ENCODE measurements at places on chromosomes 5 and 9.

- no peak for DNase-seq
Observed at GRCh38 chr9:127961613-127962155, 19.1 kb downstream of the EEIG1 start.

DNA sequence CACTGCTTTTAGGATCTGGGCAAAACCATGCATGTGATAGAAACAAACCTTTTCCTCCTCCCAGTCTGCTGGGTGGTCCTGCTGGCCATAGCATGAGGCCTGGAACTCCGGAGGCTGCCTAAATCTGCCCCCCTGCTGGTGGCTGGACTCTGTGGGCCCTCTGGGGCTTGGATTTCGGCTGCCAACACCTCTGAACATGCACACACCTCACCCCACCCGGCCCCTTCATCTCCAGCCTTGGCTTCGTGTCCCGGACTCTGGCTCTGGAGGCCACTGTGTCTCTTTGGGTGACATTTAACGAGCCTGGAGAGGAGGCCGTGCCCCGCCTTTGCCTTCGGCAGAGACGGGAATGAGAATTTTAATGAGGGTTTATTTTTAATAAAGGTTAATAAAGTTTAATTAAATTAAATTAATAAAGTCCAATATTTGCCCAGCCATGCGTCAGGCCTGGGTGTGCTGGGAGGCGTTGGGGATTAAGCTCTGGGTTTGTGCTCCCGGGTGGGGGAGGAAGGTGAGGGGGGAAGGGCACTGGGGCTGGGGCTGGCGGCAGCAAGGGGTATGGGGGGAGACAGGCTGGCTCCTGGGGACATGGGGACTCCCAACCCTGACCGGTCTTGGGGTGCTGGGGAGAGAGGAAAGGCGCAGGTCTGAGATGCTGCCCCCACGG is 251.8 kb downstream of the PBX3 start:
- DNase-seq = no peak

DNA sequence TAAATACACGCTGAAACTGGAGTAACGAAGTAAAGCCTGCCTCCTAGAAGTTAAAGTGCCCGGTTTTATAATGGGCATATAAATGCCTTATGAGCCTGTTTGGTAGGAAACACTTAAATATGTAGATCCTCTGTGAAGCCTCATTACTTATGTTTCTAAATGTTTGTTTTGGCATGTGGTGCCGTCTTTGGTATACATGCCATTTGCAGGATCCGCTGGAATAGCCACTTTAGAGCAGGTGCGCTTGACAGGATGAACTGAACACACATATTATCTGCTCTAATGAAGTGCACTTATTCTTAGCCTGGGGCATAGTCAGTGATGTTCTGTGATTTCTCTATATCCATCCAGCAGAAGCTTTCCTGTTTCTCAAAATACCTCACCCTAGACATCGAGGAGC is 778.1 kb upstream of the WWC1 start:
- DNase-seq = no peak

DNA sequence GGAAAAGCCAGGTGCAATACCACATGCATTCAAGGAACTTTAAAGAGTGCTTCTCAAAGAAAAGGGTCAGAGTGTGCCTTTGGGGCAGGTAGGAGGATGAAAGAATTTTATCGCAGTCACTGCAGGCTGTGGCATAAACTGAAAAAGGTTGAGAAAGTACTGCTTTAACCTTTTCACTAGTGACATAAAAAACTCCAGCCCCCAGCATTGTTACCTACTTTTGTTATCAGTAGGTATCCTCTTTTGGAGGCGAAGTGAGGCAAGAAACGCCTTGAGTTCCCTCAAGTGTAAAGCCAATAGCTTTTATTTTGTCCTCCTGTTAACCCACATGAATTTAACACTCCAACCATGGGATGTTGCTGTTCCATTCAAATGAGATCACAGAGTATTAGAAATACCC is 64.7 kb upstream of the CHD1 start:
- no peak for DNase-seq

- no peak for DNase-seq
Observed at GRCh38 chr9:2874001-2874750, 30.3 kb upstream of the PUM3 start.

DNA sequence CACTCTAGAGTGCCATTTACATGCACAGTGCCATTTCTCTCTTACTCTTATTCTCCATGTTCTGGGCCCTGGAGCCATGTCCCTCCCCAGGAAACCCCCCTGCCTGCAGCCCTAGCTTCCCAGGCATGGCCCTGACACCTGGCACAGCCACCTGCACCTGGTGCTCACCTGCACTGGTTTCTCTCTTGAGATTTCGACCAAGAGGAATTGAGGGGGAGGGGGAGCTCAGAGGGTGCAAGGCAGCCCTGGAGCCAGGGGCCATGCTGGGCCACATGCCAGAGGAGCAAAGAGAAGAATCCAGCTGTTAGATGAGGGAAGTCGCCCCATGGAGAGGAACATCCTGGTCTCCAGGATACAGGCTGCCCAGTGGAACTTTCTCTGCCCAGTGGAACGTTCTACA is 65.0 kb upstream of the RAPGEF1 start:
- DNase-seq = no peak

GRCh38 chr9:137626464-137626863 is 7.7 kb downstream of the EHMT1 start:
- DNase-seq = no peak

- no peak for DNase-seq
Observed at GRCh38 chr5:6746244-6746643, 33.0 kb downstream of the TENT4A start.

- no peak for DNase-seq
Observed at GRCh38 chr5:158154226-158155005, 295.5 kb upstream of the CLINT1 start.

DNA sequence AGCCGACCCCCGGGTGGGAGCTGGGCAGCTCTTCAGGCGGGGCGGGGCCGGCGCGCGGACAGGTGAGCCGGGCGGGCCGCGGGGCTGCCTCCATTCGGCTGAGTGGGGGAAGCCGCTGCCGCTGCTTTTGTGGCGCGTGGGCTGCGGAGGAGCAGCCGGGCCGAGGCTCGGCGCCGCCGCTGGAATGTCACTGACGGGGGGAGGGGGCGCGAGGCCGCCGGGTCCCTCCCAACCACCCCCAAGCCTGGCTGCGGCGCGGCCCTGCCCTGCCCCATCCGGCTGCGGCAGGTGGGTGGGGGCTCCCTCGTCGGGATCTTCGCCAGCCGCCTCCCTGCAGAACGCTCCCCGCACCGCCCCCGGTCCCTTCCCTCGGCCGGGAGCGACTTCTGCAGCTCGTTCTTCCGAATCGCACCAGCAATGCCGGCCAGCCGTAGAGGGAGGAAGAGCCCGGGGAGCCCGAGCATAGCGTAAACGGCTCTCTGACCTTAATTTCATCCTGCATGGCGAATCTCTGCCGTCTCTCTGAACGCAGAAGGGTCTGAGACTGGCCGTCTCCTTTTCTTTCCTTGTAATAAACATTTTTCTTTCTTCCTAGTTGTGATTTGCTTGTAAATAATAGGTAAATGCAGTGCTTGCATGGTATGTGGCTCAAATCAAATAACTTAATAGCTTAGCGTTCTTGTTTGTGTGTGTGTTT is 505 bp downstream of the SPTAN1 start:
- DNase-seq = peak; percentile 45

GRCh38 chr5:154202379-154203260 is 12.1 kb downstream of the GALNT10 start:
- peak; percentile 64 for DNase-seq

DNA sequence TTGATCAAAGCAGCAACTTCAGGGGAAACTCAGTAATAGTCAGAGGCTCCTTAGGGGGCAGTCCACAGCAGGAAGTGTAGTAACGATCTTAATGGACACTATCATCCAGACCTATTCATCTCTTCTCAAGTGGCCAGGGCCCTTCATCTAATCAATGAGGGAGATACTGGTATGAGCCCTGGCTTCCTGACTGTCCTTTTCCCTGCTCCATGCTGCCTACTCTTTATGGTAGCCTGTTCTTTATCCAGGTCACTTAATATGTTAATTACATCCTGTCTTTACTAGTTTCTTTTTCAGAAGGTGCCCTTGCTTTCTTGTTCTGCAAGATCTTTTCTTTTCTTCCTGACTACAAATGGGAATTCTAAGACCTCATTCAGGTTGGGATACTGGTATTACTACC is 197.1 kb downstream of the CAVIN4 start:
- no peak for DNase-seq

DNA sequence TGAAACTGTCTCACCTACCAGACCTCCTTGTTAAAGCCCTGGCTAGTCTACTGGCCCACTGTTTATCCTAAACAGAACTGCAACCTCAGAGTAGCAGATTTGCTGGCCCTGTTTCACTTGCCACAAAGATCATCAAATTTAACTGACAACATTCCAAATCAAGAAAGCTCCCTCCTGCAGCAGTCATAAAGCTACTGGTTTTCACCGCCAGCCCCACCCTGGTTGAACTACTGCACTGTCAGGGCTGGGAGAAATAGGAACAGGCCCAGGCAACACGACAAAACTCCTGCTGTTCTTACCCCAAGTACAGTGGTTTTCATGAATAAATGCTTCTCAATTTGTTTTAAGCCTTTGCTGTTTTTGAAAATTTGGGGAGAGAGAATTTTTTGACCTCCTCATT is 63.0 kb downstream of the NR6A1 start:
- DNase-seq = no peak

DNA sequence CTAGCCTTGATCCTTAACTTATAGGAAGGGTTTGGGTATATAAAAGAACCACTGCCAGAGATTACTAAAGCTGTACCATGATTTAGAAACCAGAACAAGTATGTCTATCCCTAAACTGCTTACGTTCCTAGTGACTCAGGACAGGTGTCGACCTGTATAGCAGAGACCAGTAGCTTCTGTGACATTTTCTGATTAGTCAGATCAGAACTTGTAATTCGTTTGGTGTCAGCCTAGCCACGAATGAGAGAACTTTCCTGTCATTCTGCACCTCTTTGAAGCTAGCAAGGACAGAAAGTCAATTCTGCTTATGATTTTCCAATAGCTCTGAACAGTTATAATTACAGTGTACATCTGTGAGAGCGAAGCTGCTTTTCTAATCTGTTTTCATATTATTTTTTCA is 39.5 kb downstream of the PRKACG start:
- DNase-seq = peak; percentile 65

- DNase-seq = no peak
Observed at GRCh38 chr9:5917888-5918287, 27.2 kb downstream of the MLANA start.

DNA sequence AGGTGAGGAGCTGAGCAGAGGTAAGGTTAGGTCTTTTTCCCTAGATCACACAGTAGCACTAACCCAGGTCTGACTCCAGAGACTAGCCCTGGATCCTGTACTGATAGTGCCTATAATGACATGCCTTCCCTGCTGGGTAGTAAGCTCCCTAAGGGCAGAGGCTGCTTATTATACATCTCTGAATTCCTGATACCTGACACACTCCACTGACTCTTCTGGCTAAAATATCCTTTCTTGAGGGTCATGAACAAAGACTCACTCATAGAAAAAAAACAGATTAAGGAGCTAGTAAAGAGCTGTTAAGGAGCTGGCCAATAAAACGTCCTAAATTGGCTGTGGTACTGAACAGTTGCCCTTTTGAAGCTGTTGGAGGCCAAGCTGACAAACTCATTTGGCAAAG is 149.0 kb upstream of the ITGA1 start:
- DNase-seq = no peak

- DNase-seq = no peak
Observed at GRCh38 chr5:170787216-170787615, 3.7 kb downstream of the GABRP start.

DNA sequence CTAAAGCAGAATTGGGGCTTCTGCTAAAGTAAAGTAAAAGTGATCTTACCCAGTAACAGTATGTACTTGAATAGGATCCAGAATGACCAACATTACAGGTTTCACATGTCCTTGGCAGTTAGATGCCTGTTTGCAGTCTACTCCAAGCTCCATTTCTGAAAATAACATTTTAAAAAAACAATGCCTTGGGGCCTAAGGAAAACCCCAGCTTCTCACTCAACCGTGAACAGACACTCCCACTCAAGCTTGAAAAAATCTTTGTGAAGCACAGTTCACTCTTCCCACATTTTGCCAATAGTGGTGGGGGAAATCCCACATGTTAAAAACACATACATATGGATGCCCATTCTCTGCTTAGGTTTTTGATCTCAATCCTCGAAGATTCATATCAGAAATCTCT is 304.1 kb downstream of the ARRDC3 start:
- no peak for DNase-seq

- no peak for DNase-seq
Observed at GRCh38 chr9:3023449-3023848, 179.6 kb upstream of the PUM3 start.

GRCh38 chr9:109639674-109640579 is 140.1 kb upstream of the PALM2AKAP2 start:
- no peak for DNase-seq

DNA sequence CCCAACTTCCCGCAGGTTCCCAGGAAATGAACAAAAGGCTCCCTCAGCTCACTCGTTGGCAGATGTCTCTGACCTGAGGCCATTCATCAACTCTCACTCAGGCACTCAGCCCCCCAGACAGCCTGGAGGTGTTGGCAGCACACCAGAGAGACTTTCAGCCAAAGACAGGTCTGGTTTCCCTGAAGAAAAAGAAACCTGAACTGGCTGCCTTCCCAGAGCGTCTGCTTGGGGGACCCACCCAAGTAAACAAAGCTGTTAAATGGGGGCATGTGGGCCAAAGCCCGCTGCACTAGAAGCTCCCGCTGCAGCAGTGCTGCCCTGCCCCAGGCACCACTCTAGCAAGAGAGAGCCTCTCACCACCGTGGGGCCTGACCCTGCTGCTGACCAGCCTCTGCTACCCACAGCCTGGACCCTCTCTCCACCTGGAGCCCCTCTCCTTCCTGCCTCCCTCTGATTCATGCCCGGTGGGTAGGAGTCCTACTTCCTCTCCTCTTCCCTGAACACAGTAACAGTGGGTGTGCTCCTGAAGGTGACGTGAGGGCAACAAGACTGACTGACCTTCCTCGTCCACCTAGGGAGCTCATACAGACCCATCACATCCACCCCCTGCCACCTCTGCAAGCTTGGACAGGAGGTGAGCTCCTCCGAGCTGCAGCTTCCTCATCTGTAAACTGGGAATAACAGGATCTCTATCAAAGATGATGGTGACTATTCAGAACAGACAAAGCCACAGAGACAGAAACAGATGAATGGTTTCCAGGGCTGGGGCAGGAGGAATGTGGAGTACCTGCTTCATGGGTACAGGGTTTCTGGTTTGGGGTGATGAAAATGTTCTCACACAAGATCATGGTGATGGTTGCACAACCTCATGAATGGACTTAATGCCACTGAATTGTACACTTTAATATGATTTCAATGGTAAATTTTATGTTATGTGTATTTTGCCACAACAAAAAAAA is 31.0 kb upstream of the GABRP start:
- DNase-seq = no peak

GRCh38 chr5:50995285-50995942 is 329.0 kb downstream of the PARP8 start:
- DNase-seq = no peak

DNA sequence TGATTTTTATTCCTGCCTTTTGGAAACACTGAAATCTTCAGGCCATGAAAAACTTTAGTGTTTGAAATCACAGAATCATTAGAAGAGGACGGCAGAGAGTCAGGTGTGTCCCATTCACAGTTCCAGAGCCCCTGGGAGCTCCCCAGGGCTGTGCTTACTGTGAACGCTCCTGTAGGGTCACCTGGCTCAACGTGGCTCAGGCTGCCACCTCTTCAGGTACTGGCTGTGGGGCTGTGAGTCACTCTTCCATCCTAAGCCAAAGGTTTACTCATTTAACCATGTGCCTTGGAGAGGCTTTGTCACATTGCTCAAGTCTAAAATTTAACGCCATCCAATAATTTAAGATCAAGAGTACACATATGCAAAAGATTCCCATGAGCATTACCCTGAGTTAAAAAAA is 50.2 kb upstream of the FSTL4 start:
- DNase-seq = no peak
